ENCODE measurements at places on chromosomes 11 and 22.

DNA sequence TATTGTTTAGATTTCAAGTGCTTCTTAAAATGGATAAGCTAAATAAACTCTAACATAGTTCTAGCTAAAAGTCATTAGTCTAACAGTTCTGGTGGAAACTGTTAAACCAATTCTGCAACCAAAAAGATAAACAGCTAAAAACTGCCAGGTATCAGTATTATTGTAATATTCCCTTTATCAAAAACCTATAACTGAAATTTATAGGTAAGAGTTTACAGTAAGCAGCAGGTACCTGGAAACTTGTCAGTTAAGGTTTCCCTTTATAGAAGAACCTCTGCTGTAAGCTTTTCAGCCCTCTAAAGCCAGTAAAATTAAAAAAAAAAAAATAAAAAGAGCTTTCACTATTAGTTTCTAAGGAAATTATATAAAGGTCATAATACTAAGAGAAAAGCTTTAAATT lies 61.0 kb downstream of the LIF start:
- no peak for DNase-seq

GRCh38 chr22:39317084-39317774 lies 2.2 kb downstream of the RPL3 start:
- DNase-seq = no peak

DNA sequence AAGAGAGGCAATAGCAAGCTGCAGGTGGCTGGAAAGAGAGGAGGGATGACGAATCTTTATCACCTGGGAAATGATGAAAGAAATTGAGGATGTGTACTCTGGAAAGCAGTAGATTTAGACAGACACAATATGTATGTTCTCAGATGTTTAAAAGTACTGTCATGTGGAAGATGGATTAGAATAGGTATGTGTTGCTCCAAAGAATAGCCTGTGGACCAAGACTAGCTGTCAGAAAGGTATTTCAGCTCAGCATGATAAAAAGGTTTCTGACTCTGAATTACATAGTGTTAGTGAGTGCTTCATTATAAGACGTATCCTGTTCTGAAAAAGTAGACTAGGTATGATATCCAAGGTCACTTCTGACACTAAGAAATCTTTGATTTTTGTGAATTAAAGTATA lies 322.4 kb downstream of the CNTN5 start:
- DNase-seq = no peak

DNA sequence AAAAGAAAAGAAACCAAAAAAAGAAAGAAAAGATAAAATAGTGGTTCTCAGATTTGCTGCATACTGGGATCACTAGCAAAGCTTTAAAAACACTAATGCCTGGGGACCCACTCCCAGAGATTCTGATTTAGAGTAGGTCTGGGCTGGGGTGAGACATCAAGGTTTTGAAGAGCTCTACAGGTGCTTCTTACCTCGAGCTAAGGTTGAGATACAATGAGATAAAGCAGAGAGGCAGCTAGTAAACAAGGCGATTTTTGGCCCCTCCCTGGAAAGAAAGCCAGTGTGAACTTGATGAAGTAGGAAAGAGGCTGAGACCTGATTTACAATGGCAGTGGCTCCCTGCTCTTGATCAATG lies 327.6 kb upstream of the CCDC90B start:
- DNase-seq = no peak

DNA sequence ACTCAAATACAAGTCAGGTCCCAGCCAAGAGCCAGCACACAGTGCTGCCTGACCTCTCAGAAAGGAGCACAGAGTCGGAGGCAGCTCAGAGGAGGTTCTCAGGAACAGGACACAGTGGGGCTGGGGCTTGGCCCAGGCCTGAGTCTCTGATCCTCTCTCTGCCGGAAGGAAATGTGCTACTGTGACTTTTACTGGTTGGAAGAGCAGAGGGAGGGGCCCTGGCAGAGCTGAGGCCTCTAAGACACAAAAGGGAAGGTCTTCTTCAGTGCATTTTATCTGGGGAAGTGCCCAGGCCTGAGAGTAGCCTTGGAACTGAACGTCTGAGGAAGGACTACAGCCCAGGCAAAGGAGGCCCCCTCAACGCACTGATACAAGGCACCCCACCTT lies 16.2 kb upstream of the CASTOR1 start:
- DNase-seq = peak; percentile 33

DNA sequence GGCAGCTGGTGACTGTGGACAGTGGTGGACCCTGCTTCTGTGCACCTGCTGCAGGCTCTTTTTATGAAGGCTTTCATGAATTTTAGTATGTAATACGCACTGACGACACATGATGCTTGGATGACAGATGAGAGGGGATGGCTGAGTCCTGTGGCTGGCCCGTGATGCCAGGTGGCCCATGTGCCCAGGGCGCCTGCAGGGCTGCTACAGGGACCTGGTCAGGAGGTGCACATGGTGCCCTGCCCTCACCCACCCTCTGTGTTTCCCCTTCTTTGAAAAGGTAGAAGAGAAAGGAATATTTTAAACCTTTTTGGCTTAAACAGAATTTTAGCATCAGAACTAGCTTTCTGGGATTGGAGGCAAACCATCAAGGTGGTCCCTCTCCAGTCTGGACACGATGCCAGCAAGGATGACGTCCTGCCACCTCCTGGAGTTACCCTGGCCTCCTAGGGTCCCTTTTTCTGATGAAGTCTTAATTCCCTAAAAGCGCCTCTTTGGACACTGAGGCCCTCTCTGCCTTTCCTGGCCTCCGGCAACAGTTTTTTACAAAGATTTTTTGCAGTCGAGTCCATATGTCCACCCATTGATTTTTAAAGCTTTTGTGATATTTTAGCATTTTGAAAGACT lies 5.4 kb upstream of the RANBP1 start:
- no peak for DNase-seq

DNA sequence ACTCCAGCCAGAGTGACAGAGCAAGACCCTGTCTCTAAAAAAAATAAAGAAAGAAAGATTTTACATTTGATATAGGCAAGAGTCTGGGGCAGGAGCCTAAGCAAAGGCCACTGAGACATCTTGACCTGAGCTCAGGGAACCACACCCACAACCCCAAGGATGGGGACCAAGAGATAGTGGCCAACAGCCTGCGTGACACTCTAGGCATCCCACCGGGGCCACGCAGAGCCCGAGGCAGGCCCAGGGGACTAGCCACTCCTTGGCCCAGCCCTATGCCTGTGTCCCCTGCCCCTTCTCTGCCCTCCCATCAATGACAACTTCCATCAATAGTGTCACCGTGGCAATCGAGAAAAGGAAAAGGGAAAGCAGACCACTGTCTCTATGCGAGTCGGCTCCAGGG lies 41.1 kb downstream of the MN1 start:
- DNase-seq = no peak

GRCh38 chr11:111633248-111633647 lies 31.0 kb downstream of the SIK2 start:
- no peak for DNase-seq

- DNase-seq = no peak
These were observed 16.2 kb downstream of the MUC6 start for GRCh38 chr11:1020211-1020905.

- no peak for DNase-seq
These were observed 1.1 kb upstream of the APLP2 start for GRCh38 chr11:130068546-130068985.

- no peak for DNase-seq
These were observed 63.3 kb downstream of the SYN3 start for GRCh38 chr22:32994898-32995297.

GRCh38 chr11:133834682-133835592 lies 10.4 kb downstream of the SPATA19 start:
- DNase-seq = no peak

- DNase-seq = no peak
These were observed 100.4 kb upstream of the PARVA start for GRCh38 chr11:12276831-12277475.

DNA sequence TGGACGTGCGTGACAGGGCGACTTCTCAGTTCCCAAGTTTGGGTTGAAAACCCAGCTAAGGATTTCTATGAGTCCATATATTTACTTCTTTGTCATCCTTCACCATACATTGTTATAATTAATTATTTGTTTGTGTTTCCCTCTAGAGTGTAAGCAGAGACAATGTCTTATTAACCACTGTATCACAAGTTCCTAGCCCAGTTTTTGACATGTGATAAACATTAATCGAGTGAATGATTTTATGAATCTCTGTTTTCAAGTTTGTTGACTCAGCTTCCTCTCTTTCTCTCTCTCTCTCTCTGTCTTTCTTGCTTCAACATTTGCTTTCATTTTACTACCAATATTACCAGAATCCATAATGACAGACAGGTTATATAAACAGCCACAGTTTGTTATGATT lies 1259.6 kb upstream of the TENM4 start:
- no peak for DNase-seq

DNA sequence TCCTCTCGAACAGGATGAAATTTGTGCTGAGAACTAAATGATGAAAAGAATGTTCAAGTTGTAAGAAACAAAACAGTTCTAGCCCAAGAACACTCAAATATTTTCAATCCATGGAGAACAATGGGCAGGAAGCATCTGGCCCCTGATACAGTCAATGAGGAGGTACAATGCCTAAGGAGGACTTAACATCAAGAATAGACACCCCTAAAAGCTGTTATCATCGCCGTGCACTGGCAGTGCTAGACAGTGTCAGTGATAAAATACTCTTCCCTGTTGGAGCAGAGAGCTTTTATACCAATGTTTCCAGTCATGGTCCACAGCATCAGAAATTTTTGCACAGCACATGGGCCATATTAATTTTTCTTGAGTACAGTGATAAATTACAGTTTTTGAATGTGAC lies 20.2 kb upstream of the VSTM5 start:
- no peak for DNase-seq

- no peak for DNase-seq
These were observed 18.1 kb downstream of the MCM5 start for GRCh38 chr22:35418088-35418487.

- DNase-seq = no peak
These were observed 157.6 kb upstream of the BLID start for GRCh38 chr11:122273476-122274191.

DNA sequence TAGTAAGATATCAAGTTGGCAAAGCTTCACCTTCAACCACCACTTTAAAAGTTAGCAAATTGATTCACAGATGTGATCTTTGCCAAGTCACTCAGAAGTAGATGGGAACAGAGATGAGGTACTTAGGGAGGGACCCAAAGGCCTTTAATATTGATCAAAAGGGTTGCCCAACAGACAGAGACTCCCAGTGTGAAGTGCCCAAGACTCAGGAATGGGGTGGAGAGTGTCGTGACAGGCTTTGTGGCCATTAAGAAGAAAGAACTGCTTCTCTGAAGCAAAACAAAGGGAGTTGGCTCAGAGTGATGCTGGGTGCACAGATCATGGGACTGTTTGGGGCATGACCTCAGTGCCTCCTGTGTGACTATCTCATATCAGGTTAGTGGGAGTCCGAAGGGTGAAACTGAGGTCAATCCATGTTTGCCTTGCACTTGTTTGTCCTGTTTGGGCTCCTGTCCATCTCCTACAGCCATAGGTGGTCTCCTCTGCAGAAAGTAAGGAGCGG lies 132.3 kb downstream of the APIP start:
- no peak for DNase-seq

- no peak for DNase-seq
These were observed 14.5 kb downstream of the CARS1 start for GRCh38 chr11:3042496-3043314.

- DNase-seq = no peak
These were observed 252.1 kb upstream of the CCDC179 start for GRCh38 chr11:23112390-23112789.

DNA sequence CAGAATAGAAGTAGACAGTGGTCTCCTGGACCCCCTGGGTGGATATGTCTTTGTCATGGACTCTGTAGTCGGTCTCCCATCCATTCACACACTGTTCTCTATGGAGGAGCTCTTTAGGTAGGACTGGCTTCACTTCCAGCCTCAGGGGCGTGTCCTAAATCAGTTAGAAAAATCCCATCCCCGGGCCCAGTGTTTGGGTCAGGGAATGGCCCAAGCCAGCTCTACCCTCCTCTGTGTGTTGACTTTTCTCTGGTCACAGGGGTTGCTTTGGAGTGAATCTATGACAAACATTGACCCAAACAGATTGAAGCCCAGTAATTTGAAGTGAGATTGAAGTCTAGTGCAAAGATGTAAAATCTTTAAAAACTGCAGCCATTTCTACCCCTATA lies 34.0 kb downstream of the WEE1 start:
- DNase-seq = no peak

GRCh38 chr11:110452720-110453119 lies 23.0 kb downstream of the FDX1 start:
- DNase-seq = no peak

GRCh38 chr11:587546-587945 lies 11.3 kb downstream of the PHRF1 start:
- DNase-seq = no peak

DNA sequence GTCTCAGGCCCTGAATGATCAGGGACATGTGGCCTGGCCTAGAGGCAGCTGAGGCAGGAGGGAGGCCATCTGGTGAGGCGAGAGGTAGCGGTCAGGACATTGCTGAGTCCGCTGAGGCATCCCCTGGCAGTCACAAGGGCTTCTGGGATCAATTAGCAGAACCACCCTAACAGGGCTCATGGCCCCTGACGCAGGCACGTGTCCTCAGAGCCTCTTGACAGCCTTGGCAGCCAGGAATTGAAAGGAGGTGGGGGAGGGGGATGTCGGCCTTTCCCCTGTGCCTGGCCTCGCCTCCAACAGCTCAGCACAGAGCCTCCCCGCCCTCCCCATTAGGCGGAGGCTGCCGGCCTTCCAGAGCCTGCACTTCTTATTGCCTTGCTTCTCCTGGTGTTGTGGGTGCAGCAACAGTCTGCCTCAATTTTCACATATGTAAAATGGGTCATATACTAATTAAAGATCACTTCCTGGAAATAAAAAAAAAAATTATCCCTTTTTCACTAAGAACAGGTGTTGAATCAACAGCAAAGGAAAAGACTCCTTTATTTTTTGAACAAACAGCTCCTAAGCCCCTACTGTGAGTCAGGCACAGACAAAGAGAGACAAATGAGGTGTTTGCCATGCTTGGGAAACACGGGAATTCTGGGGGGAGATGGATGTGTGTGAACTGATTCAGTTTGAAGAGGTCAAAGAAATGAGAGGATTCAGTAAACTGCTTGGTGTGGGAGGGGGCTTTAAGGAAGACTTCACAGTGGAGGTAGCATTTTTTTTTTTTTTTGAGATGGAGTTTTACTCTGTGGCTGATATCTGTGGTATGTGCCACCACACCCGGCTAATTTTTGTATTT lies 55.3 kb downstream of the NFAM1 start:
- DNase-seq = no peak

DNA sequence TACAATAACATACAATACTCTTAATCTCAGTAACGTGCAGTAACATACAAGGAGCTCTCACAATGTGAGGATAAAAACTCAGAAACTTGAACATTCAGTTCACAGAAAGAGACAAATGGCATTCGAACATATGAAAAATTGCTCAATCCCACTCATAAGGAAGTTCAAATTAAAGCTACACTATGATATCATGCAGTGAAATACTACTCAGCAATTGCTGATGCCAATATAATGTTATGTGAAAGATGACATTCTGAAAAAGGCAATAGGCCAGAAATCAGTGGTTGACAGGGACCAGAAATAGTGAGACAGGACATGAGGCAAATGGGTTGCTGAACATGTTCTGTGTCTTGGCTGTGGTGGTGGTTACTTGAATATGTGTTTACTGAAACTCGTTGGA lies 33.7 kb upstream of the PITPNB start:
- no peak for DNase-seq

Measured in T-helper 9 cell (primary cell).